ENCODE measurements at places on chromosomes 1 and 21.

DNA sequence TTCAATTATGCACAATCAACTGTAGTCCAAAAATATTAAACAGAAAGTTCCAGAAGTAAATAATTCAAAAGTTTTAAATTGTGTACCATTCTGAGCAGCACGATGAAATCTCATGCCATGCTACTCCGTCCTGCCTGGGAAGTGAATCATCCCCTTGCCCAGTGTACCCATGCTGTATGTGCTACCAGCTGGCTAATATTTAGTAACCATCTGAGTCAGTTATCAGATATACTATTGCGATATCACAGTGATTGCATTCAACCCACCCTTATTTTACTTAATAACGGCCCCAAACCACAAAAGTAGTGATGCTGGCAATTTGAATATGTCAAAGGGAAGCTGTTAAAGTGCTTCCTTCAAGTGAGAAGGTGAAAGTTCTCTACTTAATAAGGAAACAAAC lies 56.2 kb downstream of the EVI5 start:
- DNase-seq = no peak

DNA sequence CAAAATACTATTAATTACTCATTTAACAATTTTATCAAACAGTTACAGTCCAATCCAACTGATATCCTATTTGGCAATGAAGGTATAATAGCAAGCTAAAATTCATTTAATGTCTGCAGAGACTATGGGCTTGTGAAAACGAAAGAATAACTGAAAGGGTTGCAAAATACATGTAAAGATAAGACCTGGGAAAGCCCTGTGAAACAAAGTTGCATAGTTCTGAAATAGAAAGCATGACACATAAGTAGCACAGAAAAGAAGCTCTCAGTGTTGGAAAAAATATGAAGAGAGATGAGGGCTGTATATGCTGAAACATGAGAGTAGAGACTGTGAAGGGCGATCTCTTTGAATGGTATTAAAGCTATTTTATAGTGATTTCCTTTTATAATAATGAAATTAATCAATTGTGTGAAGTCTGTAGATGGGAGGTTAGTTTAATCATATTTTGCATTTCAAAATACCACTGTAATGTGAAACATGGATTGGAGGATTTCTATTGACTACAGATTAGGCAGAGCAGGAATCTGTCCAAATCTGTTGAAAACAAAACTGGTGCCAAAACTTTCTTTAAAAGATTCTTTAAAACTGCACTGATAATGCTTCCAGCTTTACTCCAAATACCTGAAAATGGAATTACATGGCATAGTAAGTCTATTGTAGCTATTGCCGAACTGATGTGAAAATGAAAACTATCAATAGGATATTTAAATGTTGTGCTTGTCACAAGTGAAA lies 1518.9 kb upstream of the B3GALT2 start:
- no peak for DNase-seq

- no peak for DNase-seq
Observed at GRCh38 chr1:245802941-245803665, 648.3 kb downstream of the KIF26B start.

DNA sequence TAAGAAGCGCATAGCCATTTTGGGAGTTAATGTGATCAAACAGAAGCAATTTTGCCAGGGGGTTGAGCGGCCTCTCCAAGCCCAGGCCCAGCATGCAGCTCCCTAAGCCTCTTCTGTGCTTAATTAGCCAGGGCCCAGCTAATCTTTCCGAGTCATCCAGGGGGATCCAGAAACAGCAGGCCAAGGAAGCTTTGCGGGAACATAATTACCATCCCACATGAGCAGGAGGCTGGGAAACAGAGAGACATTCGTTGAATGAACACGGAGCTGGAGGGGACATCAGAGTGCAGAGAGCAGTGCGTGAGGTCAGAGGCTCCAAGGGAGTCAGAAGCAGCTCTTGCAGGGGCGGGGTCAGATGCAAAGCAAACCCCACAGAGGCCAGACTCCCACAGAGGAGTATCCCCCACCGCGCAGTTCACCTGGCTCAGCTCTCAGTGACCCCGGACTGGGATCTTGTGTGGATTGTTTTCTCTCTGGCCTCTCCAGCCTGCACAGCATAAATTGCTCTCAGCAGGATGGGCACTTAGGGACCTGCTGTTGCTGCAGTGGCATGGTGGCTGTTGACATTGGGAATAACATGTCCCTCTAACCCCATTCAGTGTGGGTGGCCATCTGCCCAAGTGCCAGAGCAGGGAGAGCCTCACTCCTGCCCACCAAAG lies 657.4 kb downstream of the AJAP1 start:
- DNase-seq = no peak

- no peak for DNase-seq
Observed at GRCh38 chr1:35111106-35111505, 31.9 kb downstream of the ZMYM1 start.

DNA sequence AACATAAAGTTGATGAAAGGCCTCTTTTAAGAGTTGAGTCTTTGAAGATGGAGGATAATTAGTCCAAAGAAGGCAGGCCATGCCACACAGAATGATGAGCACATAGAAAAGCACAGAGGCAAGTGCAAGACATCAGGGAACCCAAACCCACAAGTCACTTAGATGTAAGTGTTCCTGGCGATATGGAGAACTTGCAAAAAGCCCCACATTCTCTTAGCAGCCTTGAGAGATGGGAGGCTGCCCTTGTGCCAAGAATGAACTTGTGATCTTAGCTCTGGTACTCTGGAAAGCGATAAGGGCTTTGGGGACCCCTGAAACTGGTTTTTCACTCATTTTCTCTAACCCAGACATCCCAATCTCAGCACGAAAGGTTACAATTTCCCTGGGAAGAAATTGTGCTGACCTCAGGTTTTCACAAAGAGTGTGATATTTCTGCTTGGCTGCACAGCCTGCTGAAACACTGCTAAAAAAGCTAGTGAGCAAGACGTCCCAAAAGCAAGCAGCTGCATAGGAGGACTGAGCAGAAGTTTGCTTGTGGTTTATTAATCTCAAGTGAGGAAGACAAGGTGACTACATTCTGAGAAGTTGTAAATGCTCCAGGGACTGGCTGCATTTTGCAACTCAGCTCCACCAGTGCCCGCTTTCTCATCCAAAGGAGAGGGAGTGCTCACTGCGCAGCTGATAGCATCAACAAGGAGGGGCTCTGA lies 496.9 kb upstream of the CAMK1G start:
- DNase-seq = peak; percentile 77
